ENCODE measurements at places on chromosomes 2 and 18.

DNA sequence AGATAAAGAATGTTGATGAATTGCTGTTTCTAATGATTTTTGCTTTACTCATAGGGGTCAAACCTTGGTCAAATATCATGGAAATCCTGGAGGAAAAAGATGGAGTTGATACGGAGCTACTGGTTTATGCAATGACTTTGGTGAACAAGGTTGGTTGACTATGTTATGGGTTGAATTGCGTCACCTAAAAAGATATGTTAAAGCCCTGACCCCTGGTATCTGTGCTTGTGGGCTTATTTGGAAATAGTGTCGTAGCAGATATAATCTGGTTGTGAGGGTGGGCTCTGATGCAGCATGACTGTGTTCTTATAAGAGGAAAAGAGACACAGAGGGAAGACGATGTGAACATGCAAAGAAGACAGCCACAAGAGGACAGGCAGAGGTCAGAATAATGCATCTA lies 226.2 kb downstream of the TPGS2 start:
- no peak for DNase-seq

DNA sequence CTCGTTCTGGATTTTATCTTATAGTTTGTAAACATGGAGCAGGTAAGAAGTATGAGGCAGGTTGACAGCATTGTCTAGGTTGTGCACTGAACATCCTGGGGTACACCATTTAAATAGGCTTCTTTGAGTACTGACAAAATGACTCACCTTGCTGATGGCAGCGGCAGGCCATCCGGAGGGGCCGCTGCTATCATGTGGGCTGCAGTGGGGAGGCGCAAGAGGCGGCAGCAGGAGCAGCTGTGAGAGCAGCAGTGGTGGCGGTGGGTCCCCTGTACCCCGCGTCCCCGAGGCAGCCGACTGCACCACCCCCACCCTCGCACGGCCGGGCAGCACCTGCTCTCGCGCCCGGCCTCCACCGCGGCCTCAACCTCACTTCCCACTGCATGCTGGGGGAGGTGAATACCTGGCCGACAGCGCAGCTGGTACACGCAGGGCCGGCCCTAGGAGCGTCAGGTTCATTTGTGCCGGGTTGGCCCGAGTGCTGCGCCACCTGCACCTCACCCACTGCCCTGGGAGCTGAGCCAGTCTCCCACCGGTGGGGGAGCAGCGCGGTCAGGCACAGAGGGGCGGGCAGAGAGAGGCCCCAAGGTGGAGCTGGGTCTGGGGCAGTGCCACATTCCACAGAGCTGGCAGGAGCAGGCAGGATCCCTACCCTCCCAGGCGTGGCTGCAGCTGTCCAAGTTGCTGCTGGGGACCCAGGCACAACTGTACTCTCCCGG lies 154.5 kb upstream of the RBMS1 start:
- DNase-seq = no peak

DNA sequence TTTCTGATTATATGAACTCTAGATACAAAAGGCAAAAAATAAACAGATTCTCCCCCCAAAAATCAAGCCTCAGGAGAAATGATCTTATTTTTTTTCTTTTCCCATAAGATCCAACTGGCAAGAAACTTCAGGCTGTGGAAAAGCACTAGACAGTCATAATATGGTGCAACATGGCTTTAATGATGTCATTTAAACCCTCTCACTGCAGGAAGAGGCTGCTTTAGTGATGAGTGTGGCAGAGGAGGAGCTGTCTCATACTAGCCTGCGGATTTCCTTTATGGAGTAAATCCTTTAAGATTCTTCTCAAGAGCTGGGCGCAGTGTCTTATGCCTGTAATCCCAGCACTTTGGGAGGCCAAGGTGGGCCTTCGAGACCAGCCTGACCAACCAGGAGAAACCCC lies 83.3 kb upstream of the CD28 start:
- DNase-seq = no peak

- no peak for DNase-seq
Observed at GRCh38 chr2:237535385-237536082, 30.8 kb upstream of the PRLH start.

- no peak for DNase-seq
Observed at GRCh38 chr2:114762986-114763385, 320.5 kb downstream of the DPP10 start.

- DNase-seq = no peak
Observed at GRCh38 chr2:85743304-85743978, 10.3 kb upstream of the ATOH8 start.

DNA sequence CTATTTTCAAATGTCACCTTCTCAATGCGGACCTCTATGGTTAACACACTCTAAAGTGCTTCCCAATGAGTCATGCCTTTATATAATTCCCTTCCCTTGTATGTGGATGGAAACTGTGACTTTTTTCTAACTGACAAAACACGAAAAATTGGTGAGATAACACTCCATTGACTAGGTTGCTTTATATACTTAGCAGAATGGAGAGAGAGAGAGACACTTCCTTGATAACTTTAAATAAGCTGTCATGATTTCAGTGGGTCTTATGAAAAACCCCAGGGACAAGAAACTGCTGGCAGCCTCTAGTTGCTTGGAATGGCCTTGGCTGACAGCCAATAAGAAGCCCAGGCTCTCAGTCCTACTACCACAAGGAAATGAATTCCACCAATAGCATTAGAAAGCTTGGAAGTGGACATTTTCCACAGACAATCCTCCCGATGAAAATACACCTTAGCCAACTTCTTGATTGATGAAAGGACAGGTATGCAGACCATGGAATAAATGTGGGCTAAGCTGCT lies 322.2 kb downstream of the ZNF804A start:
- no peak for DNase-seq

DNA sequence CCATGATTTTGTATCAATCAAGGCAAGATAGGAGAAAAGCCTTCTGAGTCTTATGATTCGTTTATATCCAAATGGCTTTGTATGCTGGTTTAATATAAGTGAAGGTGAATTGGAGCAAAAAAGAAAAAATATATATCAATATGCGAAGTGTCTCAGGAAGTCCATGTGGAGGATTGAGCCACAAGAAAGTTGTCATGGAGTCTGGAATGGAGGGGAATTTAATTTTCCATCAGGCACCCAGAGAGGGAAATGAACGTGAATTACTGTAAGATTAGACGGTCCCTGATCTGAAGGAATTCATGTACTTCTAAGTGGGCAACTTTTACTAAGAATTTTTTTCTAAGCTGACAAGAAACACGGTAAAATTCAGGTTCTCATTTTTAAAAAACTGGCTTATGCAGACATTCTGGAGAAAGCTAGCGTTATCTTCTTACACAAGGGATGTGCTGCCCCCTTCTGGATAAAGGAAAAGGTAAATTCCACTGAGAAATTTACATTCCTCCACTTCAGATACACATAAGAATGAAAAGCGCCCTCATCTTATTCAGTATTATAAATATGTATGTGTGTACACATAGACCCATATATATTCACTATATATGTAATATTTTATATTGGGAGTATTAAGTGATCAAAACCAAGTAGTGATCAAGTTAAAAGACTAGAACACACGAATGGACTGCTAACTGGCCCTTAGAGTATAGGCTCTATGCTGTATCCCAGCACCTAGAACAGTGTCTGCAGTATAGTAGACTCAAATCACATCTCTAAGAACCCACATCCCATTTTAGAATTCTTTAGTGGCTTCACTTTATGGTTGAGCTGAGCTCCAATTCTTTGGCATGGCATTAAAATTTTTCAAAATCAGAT lies 289.0 kb upstream of the TFPI start:
- DNase-seq = no peak

- no peak for DNase-seq
Observed at GRCh38 chr2:234745347-234745746, 206.5 kb upstream of the SH3BP4 start.

DNA sequence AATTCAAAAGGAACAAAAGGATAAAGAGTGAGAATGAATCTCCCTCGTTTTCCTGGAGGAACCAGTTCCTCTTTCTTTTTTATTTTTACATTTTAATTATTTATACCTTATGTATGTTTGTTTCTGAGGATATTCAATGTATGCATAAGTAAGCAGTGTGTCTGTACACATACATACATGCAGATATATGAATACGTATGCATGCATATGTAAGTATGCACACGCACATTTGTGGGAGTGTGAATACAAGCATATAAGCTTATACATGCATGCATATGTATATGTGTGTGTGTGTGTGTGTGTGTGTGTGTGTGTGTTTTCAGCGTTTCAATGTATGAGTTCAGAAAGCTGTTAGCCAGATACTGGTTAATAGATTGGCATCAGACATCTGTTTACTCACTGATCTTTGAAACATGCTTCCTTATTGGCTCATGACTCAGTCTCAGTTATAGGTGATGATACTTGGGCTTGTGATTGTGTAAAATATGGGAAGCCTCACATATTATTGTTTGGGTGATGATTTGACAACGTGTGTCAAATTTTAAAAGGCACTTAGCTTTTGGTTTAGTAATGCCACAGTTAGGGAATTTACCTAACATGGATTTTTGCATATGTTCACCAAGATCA lies 279.7 kb upstream of the TRIB2 start:
- no peak for DNase-seq

- DNase-seq = no peak
Observed at GRCh38 chr2:172931256-172931894, 144.3 kb upstream of the MAP3K20 start.

DNA sequence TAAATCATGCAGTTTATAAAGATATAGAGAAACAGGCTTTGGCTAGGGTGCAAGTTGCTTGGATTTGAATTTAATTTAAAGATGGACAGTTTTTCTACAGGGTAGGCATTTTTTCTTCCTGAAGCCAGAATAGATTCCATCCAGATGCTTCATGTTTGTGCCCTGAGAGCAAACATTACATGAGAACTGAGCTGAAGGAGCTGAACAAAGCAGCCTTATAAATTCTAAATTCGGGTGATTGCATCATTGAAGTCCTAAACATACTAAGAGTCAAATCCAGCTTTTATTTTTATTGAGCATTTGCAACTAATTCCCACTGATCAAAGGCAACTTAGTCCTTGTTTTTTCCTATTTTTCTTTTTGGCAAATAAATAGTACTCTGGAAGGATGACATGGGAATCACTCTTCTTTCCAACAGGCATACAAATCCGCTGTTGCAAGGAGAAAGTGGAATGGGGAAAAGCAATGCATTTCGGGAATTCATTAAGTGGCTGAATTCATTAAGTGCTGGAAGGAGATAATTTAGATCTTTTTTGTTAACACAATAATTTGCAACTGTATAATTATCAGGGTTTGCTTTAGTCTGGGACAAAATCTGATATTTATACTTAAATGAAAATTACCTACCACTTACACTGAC lies 828.0 kb downstream of the SLC4A3 start:
- no peak for DNase-seq

DNA sequence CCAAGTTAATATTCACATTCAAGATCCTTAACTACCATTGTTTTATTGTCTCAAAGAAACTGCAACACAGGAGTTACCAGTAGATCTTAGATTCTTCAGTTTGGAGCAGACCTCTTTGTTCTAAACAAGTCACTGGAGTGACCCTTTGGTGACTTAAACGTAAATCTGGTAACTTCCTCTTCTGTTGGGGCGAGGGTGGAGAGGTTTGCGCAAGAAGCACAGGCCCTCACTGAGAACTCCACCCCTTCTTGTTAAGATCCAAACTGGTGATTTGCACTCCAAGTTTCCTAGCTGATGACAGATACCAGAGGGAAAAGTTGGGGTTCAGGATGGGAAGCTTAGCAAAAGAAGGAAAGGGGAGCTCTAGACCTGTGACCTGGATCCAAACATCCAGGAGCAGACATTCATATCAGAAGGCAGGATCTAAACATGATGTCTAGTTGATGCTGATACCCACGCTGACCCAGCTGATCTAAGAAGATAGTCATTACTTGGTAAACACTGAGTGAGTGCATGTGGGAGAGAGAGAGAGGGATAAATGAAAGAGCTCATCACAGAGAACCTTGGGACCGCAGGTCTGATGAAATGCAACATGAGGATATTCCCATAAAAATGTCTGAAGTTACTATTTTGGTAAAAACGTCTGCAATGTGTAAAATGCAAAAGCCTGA lies 256.0 kb downstream of the CDH20 start:
- no peak for DNase-seq

GRCh38 chr2:112869258-112869842 lies 32.8 kb upstream of the IL1B start:
- no peak for DNase-seq

DNA sequence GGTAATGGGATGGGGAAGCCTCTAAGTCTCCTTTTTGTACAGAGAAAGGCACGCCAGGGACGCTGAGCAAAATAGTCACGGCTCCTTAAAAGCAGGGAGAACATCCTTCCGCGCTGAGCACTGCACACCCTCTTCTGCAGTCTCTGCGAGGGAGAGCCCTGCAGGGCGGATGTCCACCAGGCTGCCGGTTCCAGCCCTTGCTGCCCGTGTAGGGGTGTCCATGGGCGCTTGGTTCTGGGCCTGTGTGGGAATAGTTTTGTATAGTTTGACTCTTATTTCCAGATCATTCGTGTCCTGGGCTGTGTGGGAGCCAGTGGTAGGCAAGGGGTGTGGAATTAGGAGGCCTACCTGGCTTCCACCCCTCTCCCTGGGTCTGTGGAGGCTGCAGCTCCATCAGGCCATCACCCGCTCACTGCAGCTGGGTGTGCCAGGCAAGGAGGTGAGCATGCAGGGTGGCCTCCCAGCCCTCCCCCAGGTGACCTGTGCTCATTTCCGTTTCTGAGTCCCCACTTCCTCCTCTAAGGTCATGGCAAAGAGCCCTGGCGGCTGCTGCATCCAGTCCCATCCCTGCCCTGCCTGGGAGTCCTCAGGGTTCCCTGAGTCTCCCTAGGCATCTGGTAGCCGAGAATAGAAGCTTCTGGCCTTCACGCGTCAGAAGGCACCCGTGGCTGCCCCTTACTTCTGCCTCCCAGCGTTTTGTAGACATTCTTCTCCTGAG lies 202.6 kb downstream of the LDLRAD4 start:
- DNase-seq = no peak

DNA sequence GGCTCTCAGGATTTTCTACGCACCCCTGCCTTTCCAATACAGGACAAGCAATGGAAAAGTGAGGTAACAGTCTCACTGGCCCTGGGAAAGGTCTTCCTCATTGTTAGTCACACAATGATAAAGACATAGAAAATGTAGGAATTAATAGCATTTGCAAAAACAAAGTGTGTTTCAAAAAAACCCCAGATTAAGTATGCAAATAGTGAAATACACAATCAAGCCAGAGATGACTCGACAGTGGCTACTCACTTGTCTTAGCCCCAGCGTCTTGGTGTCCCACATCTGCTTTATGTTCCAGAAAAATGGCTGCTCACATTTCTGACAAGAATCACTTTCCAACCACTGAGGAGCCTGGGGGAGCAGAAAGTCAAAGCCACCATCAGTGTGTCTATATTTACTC lies 47.0 kb upstream of the AP1S3 start:
- DNase-seq = no peak

GRCh38 chr2:165720511-165720910 lies 73.5 kb downstream of the GALNT3 start:
- no peak for DNase-seq

GRCh38 chr18:48923746-48924629 lies 26.8 kb downstream of the SMAD7 start:
- no peak for DNase-seq

- no peak for DNase-seq
Observed at GRCh38 chr18:39913672-39914366, 2041.2 kb upstream of the PIK3C3 start.

DNA sequence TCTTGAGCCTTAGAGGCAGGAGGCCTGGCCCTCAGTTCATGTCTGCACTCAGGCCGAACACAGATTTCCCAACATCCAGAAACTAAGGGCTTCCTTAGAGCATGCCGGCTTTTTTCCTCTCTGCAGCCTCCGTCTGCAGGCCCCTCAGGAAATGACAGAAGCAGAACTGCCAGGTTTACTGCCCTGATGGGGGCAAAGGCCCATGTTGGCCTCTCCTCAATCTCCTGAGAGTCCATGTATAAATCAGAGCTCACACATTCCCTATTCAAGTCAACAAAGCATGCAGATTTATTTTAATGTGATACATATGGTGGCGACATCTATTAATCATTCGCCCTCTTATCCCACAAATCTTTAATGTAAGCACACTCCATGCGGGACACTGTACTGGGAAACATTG lies 475.6 kb upstream of the HS6ST1 start:
- DNase-seq = no peak
